Neural progenitor cell (in vitro differentiated cells): ENCODE measurements at places on chromosomes 1 and 21. TPM values are rescaled to one million over a fixed set of nuclear protein-coding genes. Genes with fewer than 3 reads are reported as not detected.
A peak's percentile ranks its signal among the peaks of the same experiment; 100 is the strongest.

- peak; percentile 11 for DNase-seq
These were observed 42.2 kb upstream of the WNT4 start for GRCh38 chr1:22184892-22185612.

- DNase-seq: no peak
These were observed 26.2 kb upstream of the SNX27 start for GRCh38 chr1:151585622-151586021.

CD55 gene
- total RNA-seq: 9.0 and 11.5 TPM in 2 replicates

- no peak for DNase-seq
These were observed 524.2 kb downstream of the KIF26B start for GRCh38 chr1:245678860-245679411.
